ENCODE measurements at places on chromosomes 11 and 22.

GRCh38 chr11:47083913-47084312 is 92.8 kb downstream of the ARFGAP2 start:
- DNase-seq: no peak

DNA sequence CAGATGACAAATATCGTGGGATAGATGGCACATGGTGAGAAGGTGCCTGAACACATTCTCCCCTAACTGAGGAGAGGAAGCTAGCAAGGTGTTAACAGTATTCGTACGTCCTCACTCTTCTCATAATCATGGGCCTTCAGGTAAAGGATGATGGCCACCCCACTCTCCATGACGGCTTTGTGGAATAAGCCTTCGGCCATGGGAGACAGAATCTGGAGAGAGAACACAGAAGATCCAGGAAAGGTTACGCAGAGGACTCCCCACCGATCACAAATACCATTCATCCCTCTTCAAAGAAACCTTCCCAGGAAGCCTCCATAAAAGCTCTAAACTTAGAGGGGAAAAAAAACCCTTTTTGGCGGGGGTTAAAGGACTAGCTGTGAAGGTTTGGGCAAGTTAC is 189.9 kb downstream of the BCR start:
- DNase-seq: no peak

- DNase-seq: no peak
Observed at GRCh38 chr11:35056391-35057093, 82.4 kb upstream of the CD44 start.

GRCh38 chr11:45652781-45653180 is 12.6 kb downstream of the CHST1 start:
- no peak for DNase-seq

GRCh38 chr11:68213135-68213515 is at the start of gene KMT5B:
Gene KMT5B, minus strand, starts transcription at chr11:68213296. Its CDS starts 23,220 bp downstream, at chr11:68190076.
- DNase-seq: peak; percentile 60

GRCh38 chr11:59267196-59267595 is 54.5 kb upstream of the MPEG1 start:
- DNase-seq: no peak

DNA sequence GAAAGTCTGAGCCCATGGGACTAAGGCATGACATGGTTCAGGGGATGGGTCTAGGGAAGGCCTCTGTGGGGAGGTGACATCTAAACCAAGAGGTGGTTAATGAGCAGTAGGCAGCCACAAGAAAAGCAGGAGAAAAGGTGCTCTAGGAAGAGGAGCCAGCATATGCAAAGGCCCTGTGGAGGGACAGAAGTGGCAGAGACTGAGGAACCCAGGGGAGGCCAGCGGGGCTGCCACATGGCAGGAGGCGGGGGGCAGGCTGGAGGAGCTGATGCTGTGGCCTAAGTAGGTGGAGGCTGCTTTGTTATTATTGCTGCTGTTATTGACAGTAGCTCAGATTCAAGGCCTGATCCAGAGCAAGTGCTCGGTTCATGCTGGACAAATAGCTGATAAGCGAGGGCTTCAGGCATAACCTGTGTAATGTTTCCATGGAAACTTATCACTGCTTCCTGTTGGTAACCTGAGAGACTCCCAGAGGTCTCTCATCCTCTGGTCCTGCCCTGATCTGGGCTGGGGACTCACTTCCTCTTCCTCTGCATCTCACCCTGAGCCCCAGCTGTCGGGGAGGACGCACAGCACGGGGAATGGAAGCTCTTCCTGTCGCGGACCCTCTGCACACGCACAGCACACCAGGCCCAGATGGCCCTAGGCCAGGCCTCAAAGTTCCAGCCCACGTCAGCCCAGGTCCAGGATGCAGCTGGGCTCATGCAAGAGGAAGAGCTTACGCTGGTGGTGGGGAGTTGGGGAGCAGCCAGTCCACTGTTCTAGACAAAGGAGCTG is 75.2 kb upstream of the TP53I11 start:
- peak; percentile 80 for DNase-seq

GRCh38 chr22:19658967-19659804 is 55.1 kb upstream of the SEPTIN5 start:
- no peak for DNase-seq
